Activated CD4-positive, alpha-beta T cell treated with anti-CD3 and anti-CD28 coated beads, Interleukin-2, amount 50 U/mL, for 24 hours (primary cell): ENCODE measurements at places on chromosomes 5 and 9.

DNA sequence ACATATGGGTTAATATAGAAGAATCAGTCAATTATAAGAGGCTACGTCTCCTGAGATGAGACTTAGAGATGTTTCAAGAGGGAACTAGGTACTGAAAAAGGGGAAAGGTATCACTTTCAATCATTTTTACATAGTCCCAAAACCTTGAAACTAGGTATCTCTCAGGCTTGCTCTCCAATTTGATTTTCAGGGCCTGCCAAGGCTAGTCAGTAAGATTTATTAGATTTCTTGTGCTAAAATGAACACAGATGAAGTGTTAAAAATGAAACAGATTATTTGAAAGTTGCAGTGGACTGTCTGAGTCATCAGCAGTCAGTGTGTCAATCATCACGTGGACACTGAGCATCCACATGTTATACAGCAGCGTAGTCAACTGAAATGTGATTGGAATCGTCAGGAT, 591.1 kb downstream of the DTWD2 start:
- DNase-seq, result no peak

- DNase-seq, result no peak
Measured at GRCh38 chr5:33332804-33333203, 108.0 kb upstream of the TARS1 start.

GRCh38 chr5:137275083-137275482, 224.0 kb downstream of the SPOCK1 start:
- no peak for DNase-seq

DNA sequence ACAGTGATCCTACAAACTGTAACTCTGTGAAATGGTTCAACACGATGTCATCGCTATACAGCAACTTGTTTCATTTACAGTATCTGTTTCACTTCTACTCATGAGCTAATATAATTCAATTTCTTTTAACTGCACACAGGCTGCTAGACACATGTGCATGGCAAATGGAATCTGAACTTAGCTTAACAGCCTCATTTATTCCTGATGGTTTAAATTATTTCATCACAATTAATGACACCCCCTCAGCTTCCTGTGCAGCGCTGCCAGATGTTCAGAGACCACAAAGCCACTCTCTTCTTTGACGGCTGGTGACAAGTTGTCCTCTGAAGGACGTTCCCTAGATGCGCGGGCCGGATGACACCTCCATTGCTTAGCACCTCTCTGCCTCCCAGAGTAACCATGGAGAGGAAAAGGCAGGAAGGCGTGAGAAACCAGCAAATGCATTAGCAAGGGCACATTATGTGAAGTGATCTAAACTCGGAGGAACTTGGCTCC, 191.1 kb downstream of the BNC2 start:
- no peak for DNase-seq

- DNase-seq, result peak; percentile 26
Measured at GRCh38 chr9:134165357-134166315, 1.3 kb upstream of the RNU6ATAC start.

- DNase-seq, result no peak
Measured at GRCh38 chr5:56674441-56674840, 140.9 kb upstream of the MAP3K1 start.

DNA sequence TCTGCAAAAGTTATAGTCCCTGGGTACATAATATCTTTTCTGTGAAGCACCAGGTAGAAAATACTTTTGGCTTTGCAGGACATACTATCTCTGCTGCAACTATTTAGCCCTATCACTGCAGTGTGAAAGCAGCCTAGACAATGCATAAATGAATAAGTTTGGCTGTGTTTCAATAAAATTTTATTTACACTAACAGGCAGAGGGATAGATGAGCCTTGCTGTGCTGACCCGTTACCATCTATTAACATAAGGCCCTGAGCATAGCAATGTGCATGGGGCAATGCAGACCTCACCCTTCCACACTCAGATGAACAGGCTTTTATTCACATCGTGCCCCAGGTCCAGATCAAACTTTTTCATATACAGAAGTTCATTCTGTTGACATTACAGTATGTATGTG, 27.8 kb downstream of the RASEF start:
- no peak for DNase-seq

DNA sequence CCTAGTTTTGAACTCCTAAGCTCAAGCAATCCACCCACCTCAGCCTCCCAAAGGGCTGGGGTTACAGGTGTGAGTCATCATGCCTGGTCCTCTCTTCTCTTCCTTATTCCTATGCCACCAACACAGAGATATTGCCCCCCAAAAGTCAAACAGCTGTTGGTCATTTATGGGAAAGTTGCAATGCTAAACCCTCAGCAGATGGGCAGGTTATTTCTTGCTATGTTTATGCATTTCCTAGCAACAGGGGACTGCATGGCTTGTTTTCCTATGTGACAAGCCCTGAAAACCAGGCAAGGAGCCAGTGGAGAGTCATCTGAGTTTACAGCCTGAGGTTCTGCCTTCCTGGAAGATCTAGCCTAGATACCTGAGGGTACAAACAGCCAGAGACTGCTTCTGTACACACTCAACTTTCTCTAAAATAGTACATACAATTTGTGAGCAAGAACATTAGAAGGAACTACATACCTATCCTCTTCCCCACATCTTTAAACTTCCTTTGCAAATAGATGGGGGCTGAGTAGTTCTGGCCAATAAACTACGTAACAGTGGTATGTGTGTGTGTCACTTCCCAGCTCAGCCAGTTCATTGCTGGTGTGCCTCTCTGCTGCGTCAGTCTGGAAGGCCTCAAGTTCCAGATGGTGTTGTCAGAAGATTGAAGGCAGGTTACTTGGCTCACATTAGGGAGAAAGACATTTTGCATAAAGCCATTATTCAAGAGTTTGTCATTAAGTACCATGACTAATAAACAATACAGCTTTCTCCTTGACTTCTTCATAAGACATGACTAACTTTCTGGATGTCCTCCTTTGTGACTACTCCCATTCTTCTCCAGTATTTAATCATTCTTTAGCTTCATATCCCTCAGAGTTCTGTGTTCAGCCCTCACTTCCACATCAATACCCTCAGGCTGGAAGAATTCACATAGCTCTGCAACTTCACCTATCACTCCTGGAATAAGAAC, 65.3 kb downstream of the CSNK1A1 start:
- no peak for DNase-seq

- DNase-seq, result no peak
Measured at GRCh38 chr9:68841276-68842052, 136.4 kb downstream of the PIP5K1B start.

DNA sequence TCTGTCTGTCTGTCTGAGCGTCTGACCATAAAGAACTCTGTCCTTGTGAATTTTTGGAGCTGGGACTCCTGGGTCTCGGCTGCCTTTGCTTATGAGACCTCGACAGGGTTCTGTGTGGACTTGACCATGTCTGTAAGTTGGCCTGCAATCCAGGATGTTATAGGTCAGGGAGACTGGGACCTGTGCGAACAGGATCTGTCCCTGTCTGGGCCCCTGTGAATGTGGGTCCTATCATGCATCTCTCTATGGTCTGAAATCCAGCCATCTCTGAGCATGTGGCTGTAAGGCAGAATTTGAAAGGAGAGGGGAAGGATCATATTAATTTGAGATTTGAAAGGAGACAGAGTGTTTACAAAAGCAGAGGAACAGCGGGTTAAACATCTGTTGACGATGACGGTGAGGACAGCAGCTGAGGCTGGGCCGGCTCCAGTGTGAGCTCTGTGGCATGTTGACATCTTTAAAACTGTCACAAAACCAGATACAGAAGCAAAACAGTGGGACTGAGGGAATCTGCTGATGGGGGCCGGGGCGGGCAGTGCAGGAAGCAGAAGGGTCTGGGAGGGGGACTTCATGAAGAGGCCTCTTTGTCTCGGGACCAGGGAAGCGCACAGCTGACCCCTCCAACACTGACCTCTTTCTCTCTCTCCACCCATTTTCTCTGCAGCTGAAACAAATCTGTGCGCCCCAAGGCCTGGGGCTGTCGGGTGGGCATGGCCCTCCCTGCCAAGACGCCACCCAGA, 19.1 kb upstream of the MVB12B start:
- no peak for DNase-seq

GRCh38 chr9:109182940-109183798, 16.1 kb upstream of the FRRS1L start:
- DNase-seq, result no peak

DNA sequence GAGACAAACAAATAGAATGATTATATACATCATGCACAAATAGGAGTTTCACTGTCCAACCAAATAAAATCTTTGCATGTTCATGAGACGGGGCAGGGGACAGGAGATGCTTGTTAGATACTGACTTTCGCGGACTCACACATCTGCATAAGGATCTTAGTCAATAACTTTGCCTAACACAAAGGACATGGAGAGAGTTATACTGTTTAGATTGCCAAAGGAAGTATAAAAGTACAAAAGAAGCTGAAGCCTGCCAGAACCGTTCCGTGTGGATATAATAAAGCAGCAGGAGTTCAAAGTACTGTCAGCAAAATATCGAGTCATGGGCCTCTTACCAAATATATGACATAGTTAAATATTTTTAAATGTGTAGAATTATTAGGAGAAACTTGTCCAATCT, 1148.4 kb downstream of the EFNA5 start:
- no peak for DNase-seq

DNA sequence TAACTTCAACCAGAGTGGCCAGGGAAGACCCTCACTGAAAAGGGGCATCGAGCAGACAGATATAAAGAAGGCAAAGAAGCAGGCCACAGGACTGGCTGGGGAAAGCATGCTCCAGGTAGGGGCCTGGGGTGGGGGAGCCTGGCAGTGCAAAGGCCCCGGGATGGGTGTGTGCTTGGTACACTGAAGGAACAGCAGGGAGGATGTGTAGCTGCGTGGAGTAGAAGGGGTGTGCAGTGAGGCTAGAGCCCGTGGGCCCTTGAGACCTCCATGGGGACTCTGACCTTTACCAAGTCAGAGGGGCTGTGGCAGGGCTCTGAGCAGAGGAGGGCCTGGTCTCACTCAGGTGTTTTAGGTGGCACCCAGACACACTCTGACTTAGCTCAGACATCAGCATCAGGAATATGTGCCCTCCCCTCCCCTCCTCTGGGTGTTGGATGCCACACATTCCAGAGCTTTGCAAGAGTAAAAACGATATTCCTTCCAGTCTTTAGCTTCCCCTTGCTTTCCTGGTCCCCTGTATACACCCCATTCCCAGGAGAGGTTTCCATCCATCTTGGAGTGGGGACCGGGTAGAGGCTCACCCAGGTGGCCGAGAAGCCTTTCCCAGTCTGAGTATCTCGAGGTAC, 7.6 kb downstream of the TRIM7 start:
- DNase-seq, result no peak

DNA sequence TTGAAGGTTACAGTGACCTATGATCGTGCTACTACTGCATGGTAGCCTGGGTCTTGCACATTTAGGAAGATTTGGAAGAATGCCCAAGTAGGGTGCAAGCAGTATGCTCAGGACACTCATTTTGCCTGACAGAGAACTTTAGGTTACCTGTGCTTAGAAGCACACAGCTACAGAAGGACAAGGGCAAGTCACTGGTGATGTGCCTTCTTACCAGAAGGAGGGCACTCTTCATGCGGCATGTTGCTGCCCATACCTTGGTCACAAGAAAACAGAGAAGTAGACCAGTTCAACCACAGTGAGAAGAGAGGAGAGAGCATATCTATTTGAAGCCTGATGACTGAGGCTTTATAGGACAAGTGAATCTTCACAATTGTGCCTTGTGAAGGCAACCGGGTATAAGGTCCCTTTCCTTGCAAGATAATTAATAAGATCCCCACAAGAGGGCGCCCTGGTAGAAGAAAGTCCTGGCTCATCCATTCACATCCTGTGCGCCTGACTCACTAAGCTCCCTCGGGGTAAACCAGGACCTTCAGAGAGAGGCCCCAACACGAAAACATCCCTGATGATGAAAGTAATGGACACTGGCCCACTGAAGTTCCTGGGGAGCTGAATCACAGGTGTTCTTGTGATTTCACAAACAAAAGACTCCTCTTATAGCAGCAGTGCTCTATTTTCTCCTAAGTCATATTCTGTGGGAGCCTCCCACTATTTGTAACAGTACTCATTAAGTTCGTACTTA, 38.1 kb upstream of the STARD4 start:
- DNase-seq, result peak; percentile 79

DNA sequence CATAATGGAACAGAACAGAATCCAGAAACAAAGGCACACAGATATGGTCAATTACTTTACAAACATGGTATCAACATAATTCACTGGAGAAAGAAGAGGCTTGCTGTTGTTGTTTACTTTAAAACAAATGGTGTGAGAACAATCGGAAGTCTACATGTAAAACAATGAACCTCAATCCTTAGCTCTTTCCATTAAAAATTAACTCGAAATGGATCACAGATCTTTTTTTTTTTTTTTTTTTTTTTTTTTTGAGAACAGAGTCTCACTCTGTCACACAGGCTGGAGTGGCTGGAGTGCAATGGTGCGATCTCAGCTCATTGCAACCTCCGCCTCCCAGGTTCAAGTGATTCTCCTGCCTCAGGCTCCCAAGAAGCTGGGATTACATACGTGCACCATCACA, 9.8 kb downstream of the SEMA4D start:
- DNase-seq, result no peak

GRCh38 chr5:2797981-2798380, 46.5 kb upstream of the IRX2 start:
- DNase-seq, result no peak

DNA sequence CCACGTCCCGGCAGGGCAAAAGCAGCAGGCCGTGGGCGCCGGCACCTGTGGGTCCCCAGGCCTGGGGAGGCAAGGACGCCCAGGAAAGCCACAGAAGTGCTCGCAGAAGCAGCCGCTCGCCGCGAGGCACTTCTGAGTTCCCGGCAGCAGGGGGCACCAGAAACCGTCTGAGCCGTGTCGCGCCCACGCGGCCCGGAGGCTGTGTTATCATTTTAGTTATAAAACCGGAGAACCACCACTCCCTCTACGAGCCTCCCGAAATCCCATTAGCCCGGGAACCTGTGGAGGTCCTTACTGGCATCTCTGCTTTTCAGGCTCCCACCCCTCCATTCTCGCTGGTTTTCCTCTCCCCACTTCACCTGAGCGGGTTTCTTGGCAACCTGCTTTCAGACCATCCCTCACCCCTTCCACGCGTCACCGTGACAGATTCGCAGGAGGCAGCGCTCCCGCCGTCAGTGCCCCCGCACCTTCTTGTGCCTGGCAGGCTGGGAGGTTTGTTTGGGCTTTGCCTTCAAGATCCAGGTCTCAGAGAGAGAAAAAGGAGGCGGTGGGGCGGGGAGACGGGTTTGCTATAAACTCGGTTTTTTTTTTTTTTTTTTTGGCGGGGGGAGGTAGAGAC, 2.3 kb downstream of the GDNF start:
- DNase-seq, result peak; percentile 55

DNA sequence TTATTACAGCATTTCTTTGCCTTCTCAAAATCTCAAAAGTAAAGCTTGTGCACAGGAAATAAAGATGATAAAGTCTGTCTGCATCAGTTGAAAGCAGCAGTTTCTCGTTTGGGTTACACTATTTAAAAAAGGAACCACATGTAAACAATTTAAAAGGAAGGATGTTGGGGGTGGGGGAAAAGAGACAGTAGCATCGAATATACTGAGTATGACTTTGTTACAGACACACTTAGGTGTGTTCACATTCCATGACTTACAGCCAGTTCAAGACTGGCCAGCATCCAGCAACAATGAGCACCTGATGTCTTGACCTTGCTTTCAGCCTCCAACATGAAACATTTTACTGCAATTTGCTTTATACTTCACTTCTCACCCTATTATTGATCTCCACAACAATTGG, 8.7 kb downstream of the GAPT start:
- no peak for DNase-seq
